Frontal cortex (tissue), 4 donors: ENCODE measurements at places on chromosomes 6 and 20. TPM values are rescaled to one million over a fixed set of nuclear protein-coding genes. Genes with fewer than 3 reads are reported as not detected.
A peak's percentile ranks its signal among the peaks of the same experiment; 100 is the strongest.

- DNase-seq, result no peak
These were observed 973 bp downstream of the TRIM38 start for GRCh38 chr6:25963426-25964123.

- no peak for DNase-seq
These were observed 44.7 kb downstream of the EYA2 start for GRCh38 chr20:46939031-46939965.

- DNase-seq, result no peak
These were observed 14.0 kb upstream of the CST9L start for GRCh38 chr20:23582293-23582692.

GRCh38 chr20:42544926-42545325, 644.8 kb downstream of the PTPRT start:
- DNase-seq, result no peak

- DNase-seq, result no peak
These were observed 229.5 kb downstream of the THBS2 start for GRCh38 chr6:169024047-169024660.

DNA sequence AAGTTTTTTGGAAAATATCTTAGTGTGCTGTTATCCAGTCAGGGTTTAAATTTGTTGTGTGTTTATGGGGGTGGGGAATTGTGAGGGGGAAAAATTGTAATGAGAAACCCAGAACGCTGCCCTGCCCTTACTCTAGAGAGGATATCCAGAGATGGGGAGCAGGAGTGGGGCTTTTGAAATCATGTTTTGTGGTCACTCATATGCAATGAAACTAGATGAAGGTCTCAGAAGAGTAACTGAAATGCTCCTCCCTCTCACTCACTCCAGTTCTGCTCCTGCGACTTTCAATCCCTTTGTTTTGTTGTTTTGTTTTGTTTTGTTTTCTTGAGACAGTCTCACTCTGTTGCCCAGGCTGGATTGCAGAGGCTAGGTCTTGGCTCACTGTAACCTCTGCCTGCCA, 100.0 kb downstream of the CRYBG1 start:
- no peak for DNase-seq

Gene ZSCAN31
- total RNA-seq, result 13.5 TPM

DNA sequence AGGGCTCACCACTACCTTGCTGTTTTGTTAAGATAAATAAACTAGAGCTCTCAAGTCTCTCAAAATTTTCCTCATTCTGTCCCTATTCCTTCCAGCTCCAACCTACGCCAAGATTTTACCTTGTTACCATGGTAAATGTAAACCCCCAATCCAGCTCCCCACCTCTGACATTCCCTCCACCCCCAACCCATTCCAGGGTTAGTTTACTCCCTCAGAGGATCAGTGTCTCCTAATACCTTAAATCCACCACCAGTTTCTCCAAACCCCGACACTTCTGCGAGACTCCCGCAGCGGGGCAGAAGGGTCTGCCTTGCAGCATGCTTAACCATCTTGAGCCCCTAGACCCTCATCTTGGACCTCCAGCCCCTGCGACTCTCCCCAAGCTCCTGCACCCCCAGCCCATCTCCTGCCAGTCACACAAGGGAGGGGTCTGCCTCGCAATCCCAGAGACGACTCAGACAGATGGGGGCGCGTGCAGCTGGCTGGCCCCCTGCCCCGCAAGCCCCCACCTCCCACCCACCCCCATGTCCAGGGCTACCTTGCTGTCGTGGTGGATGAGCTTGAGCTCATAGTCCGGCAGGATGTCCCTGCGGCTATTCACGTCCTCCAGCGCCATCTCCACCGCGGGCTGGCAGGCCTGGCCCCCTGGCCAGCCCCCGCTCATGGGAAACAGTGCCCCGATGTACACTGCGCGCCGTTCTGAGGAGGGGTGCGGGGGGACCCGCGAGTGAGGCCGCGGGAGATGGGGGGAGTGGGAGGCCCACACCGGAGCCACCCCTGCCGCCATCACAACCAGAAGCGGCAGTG, 5.8 kb downstream of the GABBR1 start:
- DNase-seq, result no peak

Gene SLC22A3
- total RNA-seq, result 3.3 TPM

DNA sequence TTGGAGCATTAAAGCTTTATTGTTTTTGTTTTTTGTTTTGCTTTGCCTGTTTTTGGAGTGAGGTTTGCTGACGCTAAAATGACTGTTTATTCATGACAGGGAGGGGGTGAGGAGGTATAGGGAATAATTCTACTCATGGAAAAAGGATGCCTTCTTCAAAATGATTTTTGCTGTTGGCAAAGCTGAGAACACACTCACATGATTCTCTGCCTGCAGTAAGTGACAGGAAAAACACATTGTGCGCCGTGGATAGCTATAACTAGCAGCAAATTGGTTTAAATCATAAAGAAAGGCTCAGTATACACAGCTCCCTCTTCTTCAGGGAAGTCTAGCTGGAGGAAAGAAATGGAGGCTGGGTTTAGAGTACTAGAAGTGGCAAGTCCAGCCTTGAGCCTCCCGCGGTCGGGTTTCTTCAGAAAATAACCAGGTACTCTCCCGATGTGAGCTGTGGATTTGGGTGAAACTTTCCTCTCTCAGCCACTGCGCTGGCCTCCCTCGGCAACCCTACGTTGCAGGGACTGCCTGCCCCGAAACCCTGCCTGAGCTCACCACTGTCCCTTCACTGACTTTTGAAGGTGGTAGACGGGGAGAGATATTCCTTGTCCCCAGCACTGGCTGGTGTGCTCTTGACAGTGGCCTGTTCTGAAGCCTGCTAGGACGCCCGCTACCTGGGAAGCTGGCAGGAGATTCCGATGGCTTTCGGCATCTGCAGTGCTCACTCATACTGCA, 278.2 kb downstream of the NRN1 start:
- DNase-seq, result no peak

DNA sequence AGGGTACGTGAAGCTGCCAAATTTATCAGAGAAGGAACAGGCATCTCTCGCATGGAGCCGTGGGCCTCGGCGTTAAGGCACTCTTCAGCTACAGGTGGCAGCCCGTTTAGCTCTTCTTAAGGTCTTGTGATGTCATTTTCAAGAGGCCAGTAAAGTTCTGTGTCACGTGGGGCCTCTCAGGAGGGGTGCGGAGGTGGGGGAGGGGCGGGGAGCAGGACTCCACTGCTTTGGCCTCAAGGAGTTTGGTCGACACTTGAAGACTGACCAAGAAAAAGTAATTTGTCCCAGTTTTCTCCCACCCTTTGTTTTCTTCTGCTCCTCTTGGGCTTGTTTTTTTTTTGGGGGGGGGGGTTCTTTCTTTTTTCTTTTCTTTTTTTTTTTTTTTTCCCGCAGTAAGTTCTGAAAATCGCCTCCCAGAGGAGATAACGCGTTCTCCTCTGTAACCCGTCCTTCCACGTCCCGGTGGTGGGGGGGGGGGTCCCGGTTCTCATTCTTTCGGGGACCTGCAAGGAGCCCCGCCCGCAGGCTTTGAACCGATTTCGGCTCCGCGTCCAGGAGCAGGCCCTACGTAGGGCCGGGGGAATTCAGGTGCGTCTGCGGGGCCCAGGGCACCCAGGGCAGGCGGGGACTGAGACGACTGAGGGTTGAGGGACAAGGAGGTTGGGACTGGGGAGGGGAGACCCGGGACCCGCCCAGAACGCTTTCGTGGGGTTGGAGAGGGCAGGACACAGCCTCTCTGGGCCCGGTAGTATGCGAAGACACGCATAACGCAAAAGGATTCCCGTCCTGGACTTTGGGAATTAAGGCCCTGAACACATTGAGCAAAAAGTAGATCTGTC, 26.0 kb downstream of the GPX6 start:
- DNase-seq, result peak; percentile 39

DNA sequence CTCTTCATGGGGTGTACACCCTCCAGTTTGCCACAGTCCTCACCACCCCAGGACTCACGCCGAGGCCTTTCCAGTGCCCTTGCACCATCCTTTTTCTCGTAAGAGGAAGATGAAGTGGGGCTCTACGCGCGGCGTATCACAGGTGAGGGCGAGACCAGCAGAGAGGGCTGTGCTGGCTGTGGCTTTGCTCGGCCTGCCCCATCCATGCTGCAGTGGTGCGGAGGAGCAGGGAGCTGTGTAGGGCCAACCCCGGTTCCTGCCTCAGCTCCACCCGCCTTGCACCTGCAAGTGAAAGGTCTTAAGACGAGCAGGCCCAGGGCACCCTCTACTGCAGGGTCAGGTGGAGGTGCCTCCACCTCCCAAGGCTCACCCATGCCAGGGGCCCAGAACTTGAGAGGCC, 24.1 kb downstream of the RBCK1 start:
- no peak for DNase-seq

Gene C20orf141
- total RNA-seq, result not detected

Gene PTCRA
- not detected for total RNA-seq

Gene RHAG
- 0.41 TPM for total RNA-seq
